ENCODE measurements at places on chromosomes 3 and 15.

GRCh38 chr3:58340594-58341244, 8.0 kb downstream of the PXK start:
- no peak for DNase-seq

- DNase-seq = no peak
These were observed 41.1 kb downstream of the MFSD1 start for GRCh38 chr3:158842976-158843375.

DNA sequence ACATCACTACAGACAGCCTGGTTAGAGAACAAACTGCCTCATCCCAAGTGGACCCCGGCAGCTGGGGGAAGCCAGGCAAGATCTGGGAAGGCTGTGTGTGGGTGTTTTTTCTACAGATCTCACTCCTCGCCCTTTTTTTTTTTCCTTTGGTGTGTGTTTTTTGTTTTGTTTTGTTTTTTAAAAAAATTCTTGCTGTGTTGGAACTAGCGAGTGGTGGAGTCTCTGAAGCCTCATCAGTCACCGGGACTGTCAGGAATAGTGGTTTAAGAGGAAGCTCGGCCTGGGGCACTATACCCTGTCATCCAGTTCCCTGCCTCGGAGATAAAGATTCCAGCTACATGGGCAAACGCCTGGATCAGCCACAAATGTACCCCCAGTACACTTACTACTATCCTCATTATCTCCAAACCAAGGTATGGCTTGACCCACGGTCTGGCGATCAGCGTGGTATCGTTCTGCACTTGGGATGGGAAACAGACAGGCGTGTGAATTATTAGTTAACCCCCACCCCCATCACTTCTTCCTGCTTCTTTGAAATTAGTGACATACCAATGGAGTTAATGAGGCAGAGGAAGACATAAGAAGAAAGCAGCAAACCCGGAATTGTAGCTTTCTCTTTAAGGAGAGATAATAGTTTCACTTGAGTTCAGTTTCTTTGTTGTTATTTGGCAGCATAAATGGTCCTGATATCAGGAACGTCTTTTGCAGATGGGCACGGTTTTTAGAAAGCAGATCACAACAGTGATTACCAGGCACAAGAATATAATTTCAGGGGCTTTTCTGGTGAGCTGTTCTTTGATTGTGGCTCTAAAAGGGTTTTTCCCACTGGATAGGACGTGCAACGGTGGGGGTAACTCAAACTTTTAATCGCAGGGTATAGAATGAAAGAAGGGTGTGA, 722 bp downstream of the RBMS3 start:
- no peak for DNase-seq

DNA sequence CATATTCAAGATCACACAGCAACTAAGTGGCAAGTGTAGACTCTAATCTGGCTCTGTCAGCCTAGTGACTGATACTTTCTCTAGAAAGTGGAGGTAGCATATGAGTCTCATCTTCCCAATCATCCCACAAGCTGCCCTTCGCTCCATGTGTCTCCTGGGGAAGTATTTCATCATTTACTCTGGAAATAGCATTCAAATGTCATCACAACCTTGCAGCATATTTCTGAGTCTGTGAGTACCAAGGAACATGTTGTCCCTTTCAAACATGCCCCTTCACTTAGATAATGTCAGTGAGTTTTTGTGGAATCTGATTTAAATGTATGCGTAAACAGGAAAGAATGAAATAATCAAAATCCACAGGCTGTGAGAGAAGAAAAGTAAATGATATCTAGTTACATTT, 322.9 kb downstream of the SLC9A9 start:
- no peak for DNase-seq

- no peak for DNase-seq
These were observed 5.9 kb upstream of the MLF1 start for GRCh38 chr3:158565076-158565475.
